Kidney (tissue), 22 donors: ENCODE measurements at places on chromosomes 12 and 14.

DNA sequence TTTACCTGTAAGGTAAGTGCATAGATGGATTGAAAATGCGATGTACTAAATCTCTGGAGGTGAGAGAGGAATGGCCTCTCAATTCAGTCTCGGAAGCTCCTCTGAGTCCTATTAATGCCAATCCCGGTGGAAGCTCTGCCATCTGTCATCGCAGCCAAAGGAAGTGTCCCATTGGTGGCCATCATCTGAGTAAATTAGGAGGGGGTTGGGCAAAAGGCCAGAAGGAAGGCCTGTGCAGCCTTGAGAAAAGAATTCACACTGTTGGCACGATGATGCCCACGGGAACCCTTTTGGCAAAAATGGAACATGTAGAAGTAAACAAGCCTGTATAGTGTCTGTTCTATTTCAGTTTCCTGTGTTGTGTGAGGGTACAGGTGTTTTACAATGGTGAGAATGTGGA, 494.8 kb downstream of the NELL2 start:
- no peak for DNase-seq

- no peak for DNase-seq
These were observed 124.9 kb upstream of the ATXN7L3B start for GRCh38 chr12:74412606-74413230.

GRCh38 chr14:59570122-59570521, 6.5 kb downstream of the CCDC175 start:
- DNase-seq: no peak

DNA sequence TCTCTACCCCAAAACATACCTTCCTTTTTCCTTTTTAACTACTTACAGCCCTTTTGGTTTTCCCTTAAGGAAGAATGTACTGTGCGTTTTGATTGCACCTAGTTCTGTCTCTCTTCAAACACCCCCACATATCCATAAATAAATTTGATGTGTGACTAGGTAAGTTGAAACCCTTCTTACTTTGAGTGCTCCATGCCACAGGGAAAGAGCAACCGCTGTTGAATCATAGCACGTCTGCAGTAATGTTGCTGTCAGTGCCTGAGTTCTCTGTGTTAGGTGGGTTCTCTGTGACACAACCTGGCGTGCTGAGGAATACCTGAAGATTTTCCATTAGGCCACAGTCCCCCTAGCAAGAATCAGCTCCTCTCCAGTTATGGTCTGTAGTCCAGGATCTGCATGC, 102.1 kb downstream of the FIGNL2 start:
- peak; percentile 40 for DNase-seq

GRCh38 chr12:12922191-12922616, 29.8 kb downstream of the GPRC5D start:
- no peak for DNase-seq

- no peak for DNase-seq
These were observed 20.5 kb downstream of the SLC11A2 start for GRCh38 chr12:51005671-51006070.

DNA sequence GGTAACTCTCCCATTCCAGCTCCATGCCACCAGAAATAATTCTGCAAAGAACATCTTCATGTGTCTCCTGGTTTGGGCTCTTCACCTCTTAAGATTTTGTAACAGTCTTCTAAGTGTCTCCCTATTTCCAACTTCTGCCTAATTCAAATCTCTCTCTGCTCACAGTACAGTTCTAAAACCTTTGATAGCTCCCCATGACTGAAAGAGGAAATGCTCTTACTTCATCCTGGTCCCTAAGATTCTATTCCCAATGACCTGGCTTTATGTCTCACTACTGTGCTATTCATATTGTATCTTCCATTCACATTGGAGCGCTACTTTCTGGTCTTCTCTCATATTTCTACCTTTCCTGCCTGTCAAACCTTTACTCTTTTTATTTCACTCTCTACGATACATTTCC, 1.6 kb downstream of the AMN1 start:
- no peak for DNase-seq

DNA sequence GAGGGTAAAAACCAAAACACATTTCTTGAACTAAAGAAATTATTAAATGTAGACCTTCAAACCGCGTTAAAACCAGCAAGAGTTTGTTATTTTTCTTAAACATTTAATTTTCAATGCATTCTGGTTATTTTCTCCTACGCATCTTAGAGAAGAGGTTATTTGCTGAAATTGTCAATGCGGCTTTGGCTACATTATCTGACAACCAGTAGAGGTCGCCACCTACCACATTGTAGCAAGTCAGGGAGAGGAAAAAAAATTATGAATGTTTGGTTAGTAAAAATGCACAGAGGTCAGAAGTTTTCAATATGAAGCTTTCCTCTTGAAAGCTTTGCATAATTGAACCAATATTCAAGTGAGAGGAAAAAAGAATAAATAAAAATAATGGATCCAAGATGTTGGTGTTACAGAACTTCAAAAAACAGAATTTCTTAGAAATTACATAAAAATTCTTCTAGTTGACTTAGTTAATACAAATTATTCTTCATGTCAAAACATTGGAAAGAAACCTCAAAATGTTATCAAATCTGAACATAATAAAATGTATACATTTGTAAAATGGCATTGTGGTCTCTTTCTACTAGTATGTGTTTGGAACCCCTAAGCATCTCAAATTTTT, 159.4 kb upstream of the TMTC2 start:
- peak; percentile 67 for DNase-seq

GRCh38 chr12:6074427-6074826, 50.0 kb downstream of the VWF start:
- DNase-seq: no peak

GRCh38 chr12:5258498-5258897, 173.4 kb upstream of the NTF3 start:
- no peak for DNase-seq

- DNase-seq: peak; percentile 60
These were observed 1.4 kb downstream of the KCNMB4 start for GRCh38 chr12:70367258-70368141.
